T-helper 2 cell (primary cell): ENCODE measurements at places on chromosomes 7 and 10.

DNA sequence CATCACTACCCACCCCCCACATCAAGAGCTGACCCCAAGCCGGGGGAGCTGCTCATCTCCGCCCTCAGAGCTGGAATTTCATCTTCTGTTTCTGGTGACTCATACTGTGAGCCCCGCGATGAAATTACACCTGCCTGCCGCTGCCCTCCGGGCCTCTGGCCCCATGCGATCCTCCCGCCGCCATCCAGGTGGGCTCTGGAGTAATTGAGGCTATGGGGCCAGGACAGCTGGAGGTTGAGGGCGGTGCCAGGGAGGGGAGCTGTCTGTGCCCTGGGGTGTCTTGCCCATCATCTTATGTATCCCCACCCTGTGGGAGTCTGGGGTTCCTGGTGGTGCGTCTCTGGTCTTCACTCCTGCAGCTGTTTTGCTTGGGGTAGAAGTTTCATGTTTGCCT, 9.0 kb downstream of the GTF2IRD1 start:
- DNase-seq = no peak

DNA sequence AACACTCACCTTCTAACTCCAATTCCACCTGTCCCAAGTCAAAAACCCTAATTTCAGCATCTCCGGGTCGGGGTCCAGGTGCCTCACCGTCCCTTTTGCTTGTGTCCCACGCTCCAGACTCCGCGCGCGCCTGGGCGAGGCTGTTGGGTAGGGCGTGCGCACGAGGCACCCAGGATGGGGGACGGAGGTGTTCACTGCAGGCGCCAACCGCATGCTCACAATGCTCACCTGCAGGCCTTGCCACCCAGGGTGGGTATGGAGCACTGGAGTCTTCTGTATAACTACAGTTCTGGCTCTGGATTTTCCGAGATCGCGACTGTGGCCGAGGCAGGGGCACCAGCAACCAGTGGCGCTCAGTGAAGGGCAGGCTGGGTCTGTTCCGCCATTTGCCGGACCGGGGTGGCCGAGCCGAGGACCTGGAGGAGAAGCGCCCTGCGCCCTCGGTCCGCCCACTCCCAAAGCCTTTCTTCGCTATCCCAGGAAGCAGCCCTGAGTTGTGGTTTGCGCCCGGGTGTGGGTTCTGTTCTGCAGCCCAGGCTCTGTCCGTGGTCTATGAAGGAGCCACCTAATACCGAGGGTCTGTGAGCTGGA, 8.7 kb downstream of the FAM200A start:
- DNase-seq = no peak

DNA sequence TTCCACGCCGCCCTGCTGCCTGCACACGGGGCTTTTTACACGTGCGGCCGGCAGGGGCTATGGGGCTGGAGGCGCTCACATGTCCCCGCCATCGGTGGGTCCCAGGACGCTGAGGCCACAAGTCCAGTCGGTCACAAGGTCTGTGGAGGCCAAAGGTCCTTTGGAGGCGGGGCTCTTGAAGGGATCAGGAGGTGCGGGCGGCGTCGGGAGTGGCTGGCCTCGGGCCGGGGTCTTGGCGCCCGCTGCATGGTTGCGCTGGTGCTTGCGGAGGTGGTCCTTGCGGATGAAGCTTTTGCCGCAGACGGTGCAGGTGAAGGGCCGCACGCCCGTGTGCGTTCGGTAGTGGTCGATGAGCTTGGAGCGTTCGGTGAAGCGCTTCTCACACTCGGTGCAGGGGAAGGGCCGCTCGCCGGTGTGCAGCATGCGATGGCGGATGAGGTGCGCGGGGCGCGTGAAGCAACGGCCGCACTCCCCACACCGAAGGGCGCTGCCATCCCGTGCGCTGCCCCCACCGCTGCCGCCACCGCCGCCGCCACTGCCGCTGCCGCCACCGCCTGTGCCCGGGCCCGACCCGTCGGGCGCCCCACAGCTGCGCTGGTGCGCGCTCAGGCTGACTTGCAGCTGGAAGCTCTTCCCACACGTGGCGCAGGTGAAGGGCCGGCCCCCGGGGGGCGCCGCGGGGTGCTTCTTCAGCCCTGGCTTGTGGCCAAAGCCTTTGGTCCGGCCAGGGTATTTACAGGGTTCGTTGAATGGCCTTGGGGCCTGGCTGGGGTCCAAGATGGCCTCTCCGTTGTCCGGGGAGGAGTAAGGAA, 13.7 kb upstream of the ZNF777 start:
- DNase-seq = no peak

DNA sequence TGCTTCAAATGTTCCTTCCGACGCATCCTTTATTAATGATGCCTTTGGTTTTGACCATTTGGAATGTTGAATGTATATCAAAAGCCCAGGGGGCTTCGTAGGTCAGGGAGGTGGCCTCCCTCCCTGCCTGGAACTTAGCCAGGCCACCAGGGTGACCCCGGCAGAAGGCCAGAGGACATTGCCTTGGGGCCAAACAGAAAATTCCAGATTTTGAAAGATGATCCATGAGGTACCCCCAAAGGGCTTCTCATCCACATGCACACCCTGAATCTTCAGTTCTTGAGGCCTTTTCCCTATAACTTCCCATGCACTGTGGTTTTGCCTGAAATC, 171.7 kb downstream of the ADAM12 start:
- DNase-seq = no peak

GRCh38 chr10:80410578-80411145, 2.3 kb downstream of the PRXL2A start:
- DNase-seq = no peak

DNA sequence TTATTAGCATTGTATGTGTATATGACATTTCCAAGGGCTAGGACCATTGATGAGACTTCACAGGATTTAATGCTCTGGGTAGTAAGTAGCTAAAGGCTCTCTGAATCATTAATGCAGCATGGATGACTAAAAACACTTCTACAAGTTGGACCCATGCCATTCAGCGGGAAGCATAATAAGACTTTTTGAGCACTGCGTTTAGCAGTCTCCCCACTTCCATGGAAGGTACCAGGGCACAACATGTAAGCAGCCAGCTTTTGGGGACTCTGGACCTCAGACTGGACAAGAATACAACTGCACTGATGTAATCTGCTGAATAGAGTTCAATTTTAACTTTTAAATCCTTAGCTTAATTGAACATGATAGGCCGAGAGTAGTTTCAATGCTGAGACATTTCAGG, 191.7 kb upstream of the IMMP2L start:
- DNase-seq = no peak

GRCh38 chr10:124657806-124658205, 86.4 kb downstream of the FAM53B start:
- DNase-seq = no peak

DNA sequence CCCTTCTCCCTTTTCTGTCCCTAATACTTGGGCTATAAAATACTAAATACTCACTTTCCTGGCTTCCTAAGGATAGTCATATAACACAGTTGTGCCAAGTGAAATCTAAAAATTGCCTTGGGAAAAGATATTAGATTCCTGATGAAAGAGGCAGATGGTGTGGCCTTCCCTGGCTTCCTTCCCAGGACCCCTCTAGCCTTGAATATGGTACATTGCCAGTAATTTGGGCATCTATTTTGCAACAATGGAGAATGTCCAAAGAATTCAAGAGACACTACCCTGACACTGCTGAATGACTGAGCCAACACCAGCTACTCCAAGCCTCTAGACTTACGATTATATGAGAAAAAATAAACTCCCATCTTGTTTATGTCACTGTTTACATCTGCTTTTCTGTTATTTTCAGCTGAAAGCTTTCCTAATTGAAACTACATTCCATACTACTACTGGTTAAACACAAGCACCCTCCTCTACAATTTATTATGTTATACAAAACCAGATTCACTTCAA, 17.9 kb downstream of the COPG2 start:
- DNase-seq = no peak
